ENCODE measurements at places on chromosomes 5 and 9. TPM values are rescaled to one million over a fixed set of nuclear protein-coding genes. Genes with fewer than 3 reads are reported as not detected.

The PCDHB5 gene
- polyA plus RNA-seq: 0.08 TPM

The CBY3 gene
- not detected for polyA plus RNA-seq

The RAD23B gene
- 162 TPM for polyA plus RNA-seq

The SMIM33 gene
- not detected for polyA plus RNA-seq

The TYRP1 gene
- not detected for polyA plus RNA-seq

The WDR38 gene
- not detected for polyA plus RNA-seq

The ZNF658 gene
- polyA plus RNA-seq: 0.73 TPM

The GADD45G gene
- not detected for polyA plus RNA-seq

The PHYHD1 gene
- polyA plus RNA-seq: 19.6 TPM

The ALDOB gene
- 0.84 TPM for polyA plus RNA-seq

The NOL8 gene
- 11.3 TPM for polyA plus RNA-seq

The LSM11 gene
- 4.5 TPM for polyA plus RNA-seq

The PCDHA1 gene
- polyA plus RNA-seq: not detected

The SPOCK1 gene
- 0.08 TPM for polyA plus RNA-seq

The PCDHA10 gene
- 0.01 TPM for polyA plus RNA-seq

The RGS7BP gene
- polyA plus RNA-seq: not detected

The KCTD16 gene
- polyA plus RNA-seq: 0.07 TPM

The PCDHGC4 gene
- polyA plus RNA-seq: 0.10 TPM

The PSMB7 gene
- 291 TPM for polyA plus RNA-seq

The TRAF1 gene
- 1.0 TPM for polyA plus RNA-seq

The DIPK1B gene
- 7.2 TPM for polyA plus RNA-seq

The ANKDD1B gene
- 0.12 TPM for polyA plus RNA-seq

The FKTN gene
- polyA plus RNA-seq: 6.0 TPM

The NME5 gene
- polyA plus RNA-seq: not detected

The CCDC69 gene
- polyA plus RNA-seq: 12.2 TPM

The GRIA1 gene
- polyA plus RNA-seq: not detected

The AK8 gene
- 0.09 TPM for polyA plus RNA-seq

The ITGA1 gene
- 28.6 TPM for polyA plus RNA-seq

The ZDHHC12 gene
- 29.8 TPM for polyA plus RNA-seq

The NDUFS4 gene
- polyA plus RNA-seq: 126 TPM
